ENCODE measurements at places on chromosomes 5 and 9.

- no peak for DNase-seq
Observed at GRCh38 chr9:130981002-130981755, 27.8 kb upstream of the LAMC3 start.

GRCh38 chr5:151787817-151788216 is 16.1 kb downstream of the G3BP1 start:
- DNase-seq = no peak

GRCh38 chr5:66209350-66209749 is 65.2 kb downstream of the SREK1 start:
- no peak for DNase-seq

- DNase-seq = no peak
Observed at GRCh38 chr9:9938432-9938831, 674.4 kb downstream of the PTPRD start.

- DNase-seq = no peak
Observed at GRCh38 chr5:96839071-96839592, 31.4 kb upstream of the ERAP1 start.

GRCh38 chr5:95406426-95407090 is 15.4 kb downstream of the FAM81B start:
- peak; percentile 11 for DNase-seq

- no peak for DNase-seq
Observed at GRCh38 chr9:114678795-114679194, 3.2 kb downstream of the TEX48 start.

DNA sequence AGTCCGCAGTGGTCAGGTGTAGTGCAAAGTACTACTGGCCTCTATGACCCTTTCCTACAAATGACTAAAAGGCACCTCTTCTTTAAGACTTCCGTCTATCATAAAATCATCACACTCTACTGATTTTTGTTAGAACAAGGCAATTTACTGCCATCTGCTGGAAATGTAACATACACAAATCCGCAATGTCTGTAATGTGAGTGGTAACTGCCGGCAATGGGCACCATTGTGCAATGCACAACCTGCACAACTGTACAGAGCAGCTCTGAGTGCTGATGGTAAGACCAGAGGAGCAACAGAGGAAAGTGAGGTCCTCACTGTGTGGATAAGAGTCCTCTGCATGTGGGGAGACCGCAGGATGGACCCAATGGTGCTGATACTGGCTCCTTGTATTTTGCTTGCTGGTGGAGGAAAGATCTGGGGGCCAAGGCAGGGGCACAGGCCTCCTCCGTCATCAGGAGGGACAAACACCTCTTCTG is 103.7 kb downstream of the ATPSCKMT start:
- DNase-seq = no peak

- DNase-seq = no peak
Observed at GRCh38 chr5:94793113-94793815, 174.8 kb downstream of the SLF1 start.

DNA sequence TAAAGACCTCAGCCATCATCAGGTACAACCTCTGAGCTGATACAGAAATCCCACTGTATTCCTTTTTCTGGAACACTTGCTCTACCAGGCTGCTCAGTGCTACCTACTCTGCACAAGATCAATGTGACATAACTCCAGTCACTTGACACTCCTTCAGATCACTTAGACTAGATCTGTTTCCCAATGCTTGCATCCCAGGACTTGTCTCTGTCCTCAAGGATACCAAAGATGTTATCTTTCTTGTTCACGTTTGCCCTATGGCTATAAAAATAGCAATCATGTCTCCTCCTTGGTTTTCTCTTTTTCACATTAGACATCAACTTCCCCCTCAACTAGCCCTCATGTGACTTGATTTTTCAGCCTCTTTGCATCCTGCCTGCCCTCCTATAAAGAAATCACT is 188.1 kb upstream of the PTGER4 start:
- DNase-seq = no peak

DNA sequence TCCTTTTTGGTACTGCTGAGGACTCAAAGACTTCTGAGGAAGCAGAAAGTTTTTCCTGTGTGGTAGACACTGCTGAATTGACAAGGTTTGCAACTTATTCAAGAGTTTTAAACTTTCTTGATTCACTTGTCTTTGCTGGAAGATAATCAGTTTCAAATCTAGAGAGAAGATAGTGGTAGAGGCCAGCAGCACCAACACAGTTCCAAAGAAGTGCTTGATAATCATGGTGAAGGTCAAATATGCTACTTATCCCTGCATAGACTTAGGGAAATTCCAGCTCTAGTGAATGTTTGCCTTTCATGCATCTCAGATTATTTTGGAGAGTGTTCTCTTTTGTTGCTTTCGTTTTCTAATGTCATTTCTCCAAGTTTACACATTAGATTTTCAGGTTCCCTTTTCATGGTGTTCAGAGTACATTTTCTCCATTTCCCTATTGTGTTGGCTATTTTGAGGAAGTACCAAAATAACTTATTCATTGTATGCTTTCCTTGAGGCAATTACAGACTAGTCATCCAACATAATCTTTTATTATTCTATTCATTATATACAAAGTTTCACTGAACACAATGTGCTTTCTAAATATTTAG is 550 bp downstream of the IFNE start:
- no peak for DNase-seq

DNA sequence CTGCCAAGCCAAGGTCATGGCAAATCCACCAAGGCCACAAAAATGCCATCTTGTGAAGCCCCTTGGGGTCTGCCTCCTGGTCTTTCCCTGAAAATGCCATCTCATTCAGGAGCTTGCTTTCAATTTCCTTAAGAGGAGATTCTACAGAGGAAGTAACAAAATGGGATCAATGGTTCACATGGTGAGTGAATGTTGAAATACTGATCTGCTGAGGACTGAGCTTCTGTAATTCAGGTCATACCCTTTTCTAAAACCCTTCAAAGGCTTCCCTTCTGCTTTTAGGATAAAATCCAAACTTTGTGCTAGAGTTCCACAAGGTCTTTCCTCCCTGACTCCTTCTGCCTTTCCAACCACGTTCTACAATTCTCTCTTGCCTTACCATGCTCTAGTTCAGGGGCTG is 24.7 kb upstream of the NR3C1 start:
- DNase-seq = no peak

GRCh38 chr9:138049085-138049778 is 171.7 kb downstream of the CACNA1B start:
- no peak for DNase-seq

- no peak for DNase-seq
Observed at GRCh38 chr9:72554221-72554641, 32.8 kb downstream of the TMC1 start.

GRCh38 chr9:113668061-113668460 is 204.5 kb downstream of the RGS3 start:
- DNase-seq = no peak

DNA sequence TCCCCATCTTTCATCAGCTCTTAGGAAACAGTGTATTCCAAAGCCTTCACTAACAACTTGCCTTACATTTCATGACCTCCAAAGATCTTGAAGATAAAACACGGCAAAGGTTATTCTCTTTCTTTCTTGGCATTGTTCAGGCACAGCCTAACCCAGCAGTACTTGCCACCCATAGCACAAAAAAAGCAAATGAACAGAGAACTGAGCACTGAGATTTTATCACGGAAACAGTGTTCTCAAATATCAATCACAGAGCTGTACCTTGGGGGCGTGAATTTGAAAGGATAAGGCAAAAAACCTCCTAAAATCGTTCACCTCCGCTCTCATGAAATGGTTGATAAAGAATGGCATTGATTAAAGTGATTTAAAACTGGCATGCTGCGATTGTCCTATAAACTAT is 16.9 kb upstream of the KCNV2 start:
- no peak for DNase-seq
